ENCODE measurements at places on chromosomes 3 and 15. TPM values are rescaled to one million over a fixed set of nuclear protein-coding genes. Genes with fewer than 3 reads are reported as not detected.

Gene MYRIP
- total RNA-seq = not detected

Gene ENTPD3
- 0.04 TPM for total RNA-seq

Gene NGLY1
- 17.4 TPM for total RNA-seq

Gene IMPG2
- total RNA-seq = not detected

Gene C3orf70
- not detected for total RNA-seq
